ENCODE measurements at places on chromosomes 1 and 21.

DNA sequence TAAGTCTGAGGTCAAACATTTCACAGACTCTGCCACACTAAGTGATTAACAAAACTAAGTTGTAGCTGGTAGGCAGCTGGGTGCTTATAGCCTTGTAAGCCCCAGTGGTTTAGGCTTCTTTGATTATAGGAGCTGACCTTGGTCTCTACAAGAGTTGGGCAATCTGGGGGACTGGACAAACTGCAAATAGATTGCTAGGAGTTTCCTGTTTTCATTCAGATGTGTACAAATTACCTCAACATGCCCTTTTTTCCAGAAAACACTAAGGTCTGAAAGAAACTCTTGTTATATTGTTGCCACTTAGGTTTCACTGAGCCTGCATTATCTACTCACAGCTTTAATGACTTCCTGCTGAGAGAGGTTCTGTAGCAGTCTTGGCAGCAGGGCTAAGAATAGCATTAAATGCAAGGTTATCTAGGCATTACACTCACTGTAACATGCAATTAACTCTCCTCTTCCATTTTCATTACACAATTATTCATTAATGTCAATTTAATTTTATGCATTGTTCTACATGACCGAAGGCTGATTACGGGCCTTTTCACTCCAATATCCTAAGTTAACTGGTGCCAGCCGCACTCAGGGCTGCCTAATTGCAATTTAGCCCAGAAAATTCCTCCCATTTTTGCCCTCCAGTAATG is 314.0 kb downstream of the LMO4 start:
- no peak for DNase-seq

DNA sequence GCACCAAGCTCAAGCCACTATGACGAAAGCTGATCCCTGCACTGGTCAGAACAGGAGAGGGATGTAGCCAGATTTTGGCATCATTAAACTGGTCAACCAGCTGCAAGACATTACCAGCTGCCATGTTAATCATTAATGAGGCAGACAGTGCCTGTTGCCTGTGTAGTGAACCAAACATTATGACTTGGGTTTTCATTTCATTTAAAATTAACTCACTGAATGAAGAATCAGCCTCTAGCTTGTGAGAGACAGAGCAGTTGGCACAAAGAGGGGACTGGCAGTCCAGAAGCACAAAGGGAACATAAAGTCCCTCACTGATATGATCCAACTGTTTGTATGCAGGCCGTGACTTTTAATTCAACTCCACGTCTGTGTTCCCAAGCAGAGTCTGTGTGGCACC is 318.9 kb downstream of the SEC16B start:
- DNase-seq, result no peak

DNA sequence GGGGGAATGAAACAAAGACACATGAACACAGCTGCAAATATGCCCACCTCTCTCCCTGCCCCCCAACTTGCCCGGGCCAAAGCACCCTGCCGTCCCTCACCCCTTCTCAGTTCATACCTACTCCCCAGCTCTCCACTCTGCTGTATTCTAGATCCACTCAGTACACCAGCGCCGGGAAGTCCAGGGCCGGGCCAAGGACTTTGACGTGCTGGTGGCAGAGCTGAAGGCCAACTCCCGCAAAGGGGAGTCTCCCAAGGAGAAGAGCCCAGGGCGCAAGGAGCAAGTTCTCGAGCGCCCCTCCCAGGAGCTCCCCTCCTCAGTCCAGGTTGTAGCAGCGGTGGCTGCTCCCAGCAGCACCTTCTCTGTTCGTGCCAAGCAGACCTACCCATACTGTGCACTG is 5.0 kb downstream of the ATXN7L2 start:
- DNase-seq, result no peak

- no peak for DNase-seq
Observed at GRCh38 chr21:35521852-35522505, 472.9 kb upstream of the RUNX1 start.

DNA sequence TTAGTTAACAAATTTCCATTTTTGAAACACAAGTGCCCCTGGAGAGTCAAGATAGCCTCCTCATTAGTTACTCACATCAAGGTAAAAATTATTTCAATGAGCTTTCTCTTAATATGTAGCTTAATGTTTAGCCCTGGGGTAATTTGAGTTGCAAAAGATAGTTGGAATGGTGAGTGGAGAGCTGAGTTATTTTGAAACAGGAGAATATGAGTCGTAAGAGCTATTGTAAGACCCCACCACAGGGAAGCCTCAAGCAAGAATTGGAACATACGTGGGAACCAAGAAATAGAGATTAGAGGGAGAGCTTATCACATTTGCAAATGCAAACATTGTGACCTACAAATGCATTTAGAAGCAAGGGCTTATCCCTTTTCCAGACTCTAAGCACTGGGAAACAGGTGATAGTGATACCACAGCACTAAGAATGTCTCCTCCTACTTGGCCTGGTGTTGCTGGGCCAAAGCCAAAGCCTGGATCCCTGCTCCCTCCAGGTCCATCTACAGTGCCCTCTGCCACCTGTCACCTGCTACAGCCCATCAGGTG is 635.1 kb downstream of the PTPRC start:
- no peak for DNase-seq

GRCh38 chr21:43340491-43341377 is 86.2 kb downstream of the SIK1 start:
- DNase-seq, result no peak

GRCh38 chr1:234647245-234647644 is 37.3 kb upstream of the IRF2BP2 start:
- DNase-seq, result no peak

DNA sequence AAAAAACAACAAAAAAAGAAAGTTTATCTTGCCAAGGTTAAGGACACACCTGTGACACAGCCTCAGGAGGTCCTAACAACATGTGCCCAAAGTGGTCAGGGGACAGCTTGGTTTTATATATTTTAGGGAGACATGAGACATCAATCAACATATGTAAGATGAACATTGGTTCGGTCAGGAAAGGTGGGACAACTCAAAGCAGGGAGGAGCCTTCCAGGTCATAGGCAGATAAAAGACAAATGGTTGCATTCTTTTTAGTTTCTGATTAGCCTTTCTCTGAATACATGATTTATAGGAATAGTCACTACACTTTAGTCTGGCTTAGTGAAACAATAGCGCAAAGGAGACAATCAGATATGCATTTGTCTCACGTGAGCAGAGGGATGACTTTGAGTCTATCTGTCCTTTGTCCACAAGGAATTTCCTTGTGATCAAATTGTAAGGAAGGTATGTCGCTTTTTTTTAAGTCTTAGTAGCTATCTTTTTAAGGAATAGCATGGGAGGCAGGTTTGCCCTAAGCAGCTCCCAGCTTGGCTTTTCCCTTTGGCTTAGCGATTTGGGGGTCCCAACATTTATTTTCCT is 23.3 kb upstream of the OVAAL start:
- DNase-seq, result no peak

DNA sequence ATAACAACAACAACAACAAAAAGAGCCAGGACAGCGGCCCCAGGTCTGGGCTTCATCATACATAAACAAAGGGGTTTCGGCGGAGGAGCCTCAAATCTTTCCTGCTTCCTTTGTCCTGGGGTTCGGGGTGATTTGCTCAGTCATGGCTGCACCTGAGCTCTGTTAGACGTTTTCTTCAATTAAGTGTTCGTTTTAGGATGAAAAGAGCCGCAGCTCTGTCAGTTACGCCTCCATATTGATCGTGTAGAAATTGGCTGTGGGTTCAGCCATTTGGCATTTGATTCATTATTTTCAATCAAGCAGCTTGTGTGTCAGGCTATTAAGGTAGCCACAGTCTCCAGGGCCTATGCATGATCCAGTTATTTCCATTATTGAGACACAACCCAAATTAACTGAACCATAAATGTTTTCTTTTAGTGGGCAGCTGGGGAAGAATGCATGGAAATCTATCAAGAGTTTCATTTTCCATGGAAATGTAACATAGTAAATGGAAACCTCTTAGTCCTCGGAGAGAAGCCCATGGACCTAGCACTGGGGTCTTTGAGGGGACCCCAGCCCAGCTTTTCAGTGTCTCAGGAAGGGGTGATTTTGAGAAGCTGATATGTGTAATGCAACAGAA is 370.0 kb upstream of the C1orf174 start:
- no peak for DNase-seq

GRCh38 chr1:69315416-69315815 is 252.3 kb upstream of the LRRC7 start:
- no peak for DNase-seq

GRCh38 chr21:31732597-31733550 is 956 bp upstream of the SCAF4 start:
- no peak for DNase-seq

DNA sequence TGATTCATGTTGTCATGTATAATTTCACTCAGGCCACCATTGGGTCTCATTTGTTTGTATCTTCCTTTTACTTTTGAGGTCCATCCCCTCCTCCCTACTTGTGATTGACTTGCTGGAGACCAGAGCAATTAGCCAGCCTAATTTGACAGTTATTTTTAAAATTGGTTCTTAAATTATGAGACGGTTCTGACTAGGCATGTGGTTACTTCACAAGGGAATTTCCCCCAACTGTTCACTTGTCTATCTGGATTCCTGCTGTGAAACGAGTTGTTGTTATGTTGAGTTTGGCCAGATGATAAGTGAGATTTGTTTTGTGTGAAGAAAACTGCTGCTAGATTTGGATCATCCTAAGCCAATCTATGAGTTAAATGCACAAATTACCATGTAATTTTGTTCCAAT is 359.1 kb downstream of the BARHL2 start:
- no peak for DNase-seq

DNA sequence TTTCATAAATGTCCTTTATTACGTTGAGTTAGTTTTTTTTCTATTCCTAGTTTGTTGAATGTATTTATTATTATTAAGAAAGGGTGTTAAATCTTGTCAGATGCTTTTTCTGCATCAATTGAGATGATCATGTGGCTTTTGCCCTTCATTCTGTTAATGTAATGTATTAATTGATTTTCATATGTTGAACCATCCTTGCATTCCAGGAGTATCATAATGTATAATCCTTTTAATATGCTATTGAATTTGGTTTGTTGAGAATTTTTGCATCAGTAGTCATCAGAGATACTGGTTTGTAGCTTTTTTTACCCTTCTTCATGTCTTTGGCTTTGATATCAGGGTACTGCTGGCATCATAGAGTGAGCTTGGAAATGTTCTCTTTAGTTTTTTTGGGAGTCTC is 100.0 kb downstream of the POFUT2 start:
- no peak for DNase-seq

DNA sequence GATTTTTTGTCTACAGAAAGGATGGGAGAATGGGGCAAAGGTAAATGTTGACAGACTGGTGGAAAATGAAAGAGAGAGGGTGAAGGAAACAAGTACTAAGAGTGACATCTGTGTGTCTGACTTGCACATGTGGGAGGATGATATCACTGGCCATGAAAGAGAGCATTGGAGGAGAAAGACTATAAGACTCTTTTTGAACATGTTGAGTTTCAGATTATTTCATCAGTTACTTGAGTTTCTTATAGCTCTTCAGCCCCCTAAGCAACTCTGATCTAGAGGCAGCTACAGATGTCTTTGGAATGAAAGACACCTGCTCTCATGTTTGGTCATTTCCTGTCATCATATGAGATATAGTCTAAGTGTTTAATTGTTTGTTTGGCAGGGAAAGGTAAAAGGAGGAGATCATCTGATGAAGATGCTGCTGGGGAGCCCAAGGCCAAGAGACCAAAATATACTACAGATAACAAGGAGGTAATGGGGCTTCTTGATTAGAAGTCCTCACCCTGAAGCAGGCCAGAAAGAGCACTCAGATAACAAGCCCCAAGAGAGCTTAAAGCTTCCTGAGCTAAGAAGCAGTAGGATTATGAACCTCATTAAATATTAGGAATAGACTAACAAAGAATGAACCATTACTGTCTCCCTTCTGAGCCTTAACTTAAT is 4.5 kb downstream of the POLR3C start:
- no peak for DNase-seq

DNA sequence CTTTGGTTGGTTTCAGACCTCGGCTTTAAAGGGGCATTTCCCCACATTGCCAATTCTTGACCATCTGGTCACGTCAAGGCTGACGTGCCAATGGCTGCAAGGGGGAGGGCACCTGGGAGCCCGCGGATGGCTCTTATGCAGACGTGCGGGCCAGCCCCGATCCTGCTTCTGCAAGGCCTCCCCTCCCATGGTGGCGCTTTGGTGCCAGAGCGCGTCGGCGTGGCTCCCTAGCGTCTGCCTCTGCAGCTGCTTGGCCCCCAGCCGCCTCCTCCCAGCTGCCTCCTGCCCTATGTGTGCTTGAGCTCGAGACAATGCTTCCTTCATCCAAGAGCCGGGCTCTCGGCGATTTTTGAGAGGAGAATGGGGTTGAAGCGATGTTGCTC is 29.1 kb downstream of the SKI start:
- DNase-seq, result no peak

DNA sequence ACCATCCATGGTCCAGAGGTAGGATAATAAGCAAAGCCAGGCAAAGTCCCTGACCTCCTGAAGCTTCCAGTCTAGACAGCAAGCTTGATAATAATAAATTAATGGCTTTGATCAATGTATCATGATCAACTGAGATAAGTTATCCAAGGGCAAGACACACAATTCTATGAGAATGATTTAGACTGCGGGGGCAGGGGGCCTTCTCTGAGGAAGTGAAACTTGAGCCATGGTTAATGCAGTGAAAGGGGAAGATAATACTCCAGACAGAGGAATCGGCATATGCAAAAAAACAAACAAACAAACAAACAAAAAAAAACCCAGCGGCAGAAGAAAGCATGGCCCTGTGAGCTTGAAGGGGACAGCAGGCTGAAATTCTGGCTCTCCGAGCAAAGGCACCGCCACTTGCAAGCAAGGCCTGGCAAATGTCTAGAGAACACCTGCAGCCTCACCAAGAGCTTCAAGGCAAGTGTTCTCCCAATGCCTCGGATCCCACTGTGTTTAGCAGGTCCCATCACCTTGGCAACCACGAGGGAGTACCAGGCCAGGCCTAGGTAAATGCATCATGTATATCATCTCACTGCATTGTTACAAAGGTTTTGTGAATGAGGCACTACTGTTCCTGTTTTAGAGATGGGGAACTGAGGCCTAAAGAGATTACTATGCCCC is 24.9 kb downstream of the CSMD2 start:
- DNase-seq, result no peak

- DNase-seq, result no peak
Observed at GRCh38 chr21:44778499-44778911, 23.1 kb downstream of the UBE2G2 start.

DNA sequence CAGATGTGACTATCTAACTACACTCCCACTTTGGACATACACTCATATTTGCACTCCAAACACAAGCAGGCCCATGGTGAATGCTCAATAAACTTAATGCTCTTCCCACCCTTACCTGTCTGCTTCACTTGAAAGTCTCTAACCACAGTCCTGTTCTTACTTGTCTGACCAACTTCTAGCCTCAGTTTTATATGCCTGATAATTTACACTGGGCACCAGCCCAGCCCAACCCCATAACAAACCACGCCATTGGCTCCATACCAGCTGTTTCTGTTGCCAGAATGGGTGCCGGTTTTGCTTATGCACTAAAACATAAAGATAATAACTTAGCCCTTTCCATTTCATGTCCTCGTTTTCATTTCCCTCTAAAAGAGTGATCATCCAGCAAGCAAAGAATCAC is 395.4 kb downstream of the NTNG1 start:
- DNase-seq, result no peak

- no peak for DNase-seq
Observed at GRCh38 chr1:31180338-31180737, 59.3 kb downstream of the NKAIN1 start.

- DNase-seq, result no peak
Observed at GRCh38 chr21:45539046-45539795, 3.0 kb downstream of the SLC19A1 start.
